RKO (cell line): ENCODE measurements at places on chromosomes 2 and 18.

- DNase-seq, result no peak
These were observed 103.0 kb upstream of the TMEM200C start for GRCh38 chr18:5998166-5998881.

- DNase-seq, result no peak
These were observed 65.2 kb upstream of the FIGN start for GRCh38 chr2:163800951-163801381.

GRCh38 chr2:240244543-240244942 is 104.1 kb upstream of the OTOS start:
- no peak for DNase-seq

DNA sequence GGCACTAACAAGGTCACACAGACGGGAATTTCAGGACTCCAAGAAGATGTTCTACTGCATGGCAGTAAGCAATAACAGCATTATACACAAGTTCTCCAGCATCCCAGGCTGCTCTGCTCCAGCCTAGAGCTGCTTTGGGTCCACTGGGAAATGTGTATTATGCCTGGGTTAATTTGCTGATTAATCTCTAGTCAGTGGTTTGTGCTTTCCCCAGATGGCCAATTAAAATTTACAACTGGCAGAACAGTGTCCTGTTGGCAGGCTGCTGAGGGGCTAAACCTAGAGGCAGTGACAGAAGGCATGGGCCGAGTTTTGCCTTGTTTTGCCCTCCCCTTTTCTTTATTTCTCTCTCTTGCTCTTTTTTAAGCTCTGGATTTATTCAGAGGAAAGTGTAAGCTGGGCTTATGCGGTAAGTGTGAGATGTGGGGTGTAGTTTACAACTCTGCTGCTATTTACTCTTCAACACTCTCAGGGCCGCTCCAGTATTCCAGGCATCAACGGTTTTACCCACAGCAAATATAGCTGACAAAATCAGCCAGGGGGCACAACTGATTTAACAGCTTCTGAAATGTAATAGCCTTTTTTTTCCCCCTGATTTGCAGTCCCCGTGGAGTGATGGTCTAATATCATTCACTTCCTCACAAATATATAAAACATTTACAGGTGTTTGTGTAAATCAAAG is 348.0 kb downstream of the GPD2 start:
- no peak for DNase-seq

DNA sequence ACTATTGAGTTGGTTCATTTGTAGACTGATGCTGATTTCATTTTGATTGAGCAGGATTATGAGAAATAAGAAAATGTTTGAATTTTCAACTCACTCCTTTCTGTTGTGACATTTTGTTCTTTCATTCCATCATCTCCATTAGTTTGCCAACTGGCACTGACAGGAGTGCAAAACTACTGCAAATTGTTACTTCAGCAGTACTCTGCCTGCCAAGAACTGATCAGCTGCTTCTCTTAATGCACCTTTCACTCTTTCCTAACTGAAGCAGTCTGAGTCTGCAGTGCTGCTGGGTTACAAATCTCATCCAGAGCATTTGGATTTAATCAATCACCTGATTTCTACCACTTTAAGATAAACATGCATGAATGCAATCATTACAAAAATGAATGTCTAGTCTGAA is 70.9 kb downstream of the TMEFF2 start:
- no peak for DNase-seq
